ENCODE measurements at places on chromosomes 5 and 9.

GRCh38 chr5:36741128-36741527, 134.7 kb downstream of the SLC1A3 start:
- no peak for DNase-seq

DNA sequence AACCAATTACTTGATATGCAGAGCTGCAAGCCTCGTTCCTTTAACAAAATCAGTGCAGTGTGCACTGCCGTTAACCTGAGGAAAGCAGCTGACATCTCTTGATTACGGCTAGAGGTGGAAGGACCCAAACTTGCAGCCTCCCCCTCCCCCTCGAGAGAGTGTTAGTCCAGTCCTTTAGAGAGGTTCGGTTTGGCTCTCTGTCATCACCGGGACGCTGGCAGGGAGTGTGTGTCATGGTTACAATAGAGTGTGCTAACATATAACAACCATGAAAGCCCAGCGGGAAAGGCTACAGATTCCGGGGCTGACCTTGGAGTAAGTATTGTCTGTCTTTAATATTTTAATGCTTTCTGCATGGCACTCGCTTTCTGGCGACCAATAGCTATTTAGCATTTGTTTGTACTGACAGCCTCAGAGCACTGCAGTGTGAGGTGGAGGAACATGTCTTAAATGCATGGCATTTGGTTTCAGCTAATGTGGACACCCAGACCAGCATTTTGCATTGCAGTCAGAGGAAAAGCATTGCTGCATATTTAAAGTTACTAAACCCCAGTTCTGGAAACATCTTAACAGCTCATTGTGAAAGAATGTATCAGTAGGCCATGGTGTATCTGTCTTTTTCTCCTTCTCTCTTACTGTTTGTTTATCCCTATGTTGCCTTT, 237.5 kb downstream of the CD180 start:
- no peak for DNase-seq

DNA sequence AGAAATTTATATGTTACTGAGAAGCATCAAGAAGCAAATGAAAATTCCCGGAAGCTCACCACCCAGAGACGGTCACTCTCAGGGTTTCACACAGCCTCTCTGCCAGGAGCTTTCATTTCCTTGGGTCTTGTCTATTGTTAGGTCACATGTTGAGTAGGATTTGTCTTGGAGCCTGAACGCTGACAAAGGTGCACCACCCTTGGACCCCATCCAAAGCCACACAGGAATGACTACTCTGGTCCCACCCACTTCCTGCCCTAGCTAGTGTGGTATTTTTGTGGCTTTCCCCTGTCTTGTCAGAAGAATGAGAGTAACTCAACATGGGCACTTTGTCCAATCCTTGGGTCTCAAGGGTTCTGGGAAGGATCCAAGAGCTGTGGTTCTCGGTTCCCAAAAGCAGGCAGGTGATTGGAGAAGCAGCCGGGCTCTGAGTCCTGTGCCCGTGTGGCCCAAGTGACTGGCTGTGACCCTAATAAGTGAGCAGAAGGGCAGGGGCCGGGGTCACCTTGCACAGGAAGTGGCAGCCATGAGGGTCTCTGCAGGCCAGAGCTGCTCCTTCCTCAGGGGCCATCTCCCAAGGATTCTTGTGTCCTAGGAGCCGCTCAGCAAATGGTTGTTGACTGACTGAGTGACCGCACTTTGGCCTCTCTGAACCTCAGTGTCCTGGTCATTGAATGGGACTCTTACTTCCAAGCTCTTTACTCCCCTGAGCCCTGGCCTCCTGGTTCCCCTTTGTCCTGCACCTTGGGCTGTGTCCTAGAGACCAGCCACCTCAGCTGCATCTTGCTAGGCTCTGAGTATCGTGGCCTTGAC, 6.9 kb downstream of the FGD3 start:
- no peak for DNase-seq

DNA sequence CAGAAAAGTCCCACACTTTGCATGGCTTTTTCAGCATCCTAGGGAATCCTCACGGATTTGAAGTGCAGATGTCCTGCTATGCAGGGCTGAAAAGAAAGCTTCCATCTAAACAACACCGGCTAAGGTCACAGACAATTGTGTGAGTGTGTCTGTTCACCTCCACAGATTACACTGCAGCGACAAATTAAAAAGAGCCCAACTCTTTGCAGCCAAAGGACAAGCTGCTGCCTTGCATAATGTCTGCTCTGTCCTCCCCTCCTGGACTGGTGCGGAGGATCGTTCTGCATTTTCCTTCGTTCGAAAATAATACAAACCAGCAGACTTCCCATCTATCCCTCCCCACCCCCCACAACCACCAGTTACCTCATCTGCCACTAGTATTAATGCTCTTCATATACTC, 169.1 kb downstream of the MED27 start:
- no peak for DNase-seq

- no peak for DNase-seq
These were observed 338.0 kb downstream of the SEMA5A start for GRCh38 chr5:9207817-9208418.

DNA sequence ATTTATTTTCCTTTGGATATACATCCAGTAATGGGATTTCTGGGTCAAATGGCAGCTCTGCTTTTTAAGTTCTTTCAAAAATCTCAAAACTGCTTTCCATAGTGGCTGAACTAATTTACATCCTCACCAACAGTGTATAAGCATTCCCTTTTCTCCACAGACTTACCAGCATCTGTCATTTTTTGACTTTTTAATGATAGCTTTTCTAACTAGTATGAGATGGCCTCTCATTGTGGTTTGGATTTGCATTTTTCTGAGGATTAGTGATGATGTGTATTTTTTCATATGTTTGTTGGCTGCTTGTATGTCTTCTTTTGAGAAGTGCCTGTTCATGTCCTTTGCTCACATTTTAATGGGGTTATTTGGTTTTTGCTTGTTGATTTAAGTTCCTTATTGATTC, 90.0 kb upstream of the HMHB1 start:
- DNase-seq: no peak

DNA sequence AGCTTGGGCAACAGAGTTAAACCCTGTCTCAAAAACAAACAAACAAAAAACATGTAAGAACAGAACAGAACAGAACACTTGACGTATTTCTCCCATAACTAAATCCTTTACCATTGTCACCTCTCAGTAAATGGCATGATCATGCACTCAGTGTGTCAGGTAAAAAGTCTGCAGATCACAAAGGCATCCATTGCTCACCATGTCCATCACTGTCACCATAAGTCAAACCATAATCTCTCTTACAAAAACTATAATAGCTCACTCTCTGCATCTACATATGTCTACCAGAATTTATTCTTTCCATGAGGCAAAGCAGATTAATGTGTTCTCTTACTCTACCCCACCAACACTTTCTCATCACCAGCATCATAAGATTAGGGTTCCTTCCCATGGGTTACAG, 387.5 kb downstream of the CDH12 start:
- DNase-seq: no peak

DNA sequence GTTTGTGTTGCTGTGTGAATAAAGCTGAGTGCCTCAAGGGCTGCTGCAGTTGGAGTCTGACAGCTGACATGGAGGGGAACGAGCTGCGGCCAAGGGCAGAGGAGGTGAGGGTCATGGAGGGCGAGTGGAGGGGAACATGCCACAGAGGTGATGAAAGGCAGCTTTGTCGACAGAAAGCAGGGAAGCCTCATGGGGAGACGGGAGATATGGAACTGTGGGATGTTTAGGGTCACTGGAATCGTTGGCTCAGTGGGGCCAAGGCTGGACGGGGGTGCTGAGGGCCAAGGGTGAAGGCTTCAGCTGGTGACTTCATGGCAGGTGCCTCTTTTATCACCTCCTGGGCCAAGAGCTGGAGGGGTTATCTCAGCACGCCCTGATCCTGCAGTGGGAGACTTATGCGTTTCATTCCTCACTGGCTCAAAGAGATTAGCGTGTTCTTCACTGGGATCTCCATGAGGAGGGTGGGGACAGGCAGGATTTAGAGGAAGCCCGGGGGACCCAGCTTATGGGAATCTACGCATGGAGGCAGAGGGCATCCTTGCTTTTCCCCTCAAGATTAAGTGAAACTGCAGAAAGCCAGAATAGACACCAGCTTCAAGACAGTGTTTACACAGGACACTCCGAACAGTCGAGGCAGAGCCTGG, 42.2 kb downstream of the FAM240B start:
- DNase-seq: no peak
